HS-27A (cell line): ENCODE measurements at places on chromosomes 12 and 14.

GRCh38 chr14:87252103-87252502, 740.9 kb downstream of the GALC start:
- DNase-seq: no peak

GRCh38 chr14:69532561-69533340, 41.9 kb downstream of the CCDC177 start:
- DNase-seq: no peak

DNA sequence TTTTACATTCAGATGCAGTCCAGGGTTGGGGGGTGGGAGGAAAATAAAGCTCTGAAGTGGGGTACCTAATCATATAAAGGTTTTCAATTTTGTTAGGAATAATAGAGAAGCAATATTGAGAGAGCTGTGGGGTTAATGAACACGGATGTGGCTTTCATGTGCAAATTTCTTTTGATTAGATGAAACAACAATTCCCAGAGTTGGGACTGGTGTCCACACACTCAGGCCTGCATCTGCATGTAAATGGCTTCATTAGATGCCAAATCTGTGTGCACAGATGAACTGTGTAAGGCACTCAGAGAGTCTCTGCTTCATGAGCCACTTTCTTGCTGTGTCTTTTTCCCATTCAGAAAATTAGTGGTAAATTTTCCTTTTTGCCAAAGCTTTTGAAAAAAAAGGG, 377.1 kb upstream of the NOVA1 start:
- DNase-seq: no peak

DNA sequence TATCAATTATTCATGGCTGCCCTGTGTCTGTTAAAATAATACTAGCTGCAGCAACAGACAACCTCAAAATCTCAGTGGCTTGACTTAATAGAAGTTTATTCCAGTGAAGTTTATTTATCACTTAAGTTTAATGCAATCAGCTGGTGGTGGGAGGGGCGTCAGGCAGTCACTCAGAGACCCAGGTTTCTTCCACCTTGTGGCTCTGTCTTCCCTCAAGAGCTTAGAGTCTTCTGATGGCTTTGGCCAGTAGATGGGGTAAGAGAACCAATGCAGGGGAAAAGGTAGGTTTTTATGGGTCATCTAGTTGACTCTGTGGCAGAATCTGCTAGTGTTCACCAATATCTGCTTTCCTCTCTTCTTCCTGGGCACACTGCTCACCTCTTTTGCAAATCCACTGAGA, 668.9 kb downstream of the AACS start:
- no peak for DNase-seq

DNA sequence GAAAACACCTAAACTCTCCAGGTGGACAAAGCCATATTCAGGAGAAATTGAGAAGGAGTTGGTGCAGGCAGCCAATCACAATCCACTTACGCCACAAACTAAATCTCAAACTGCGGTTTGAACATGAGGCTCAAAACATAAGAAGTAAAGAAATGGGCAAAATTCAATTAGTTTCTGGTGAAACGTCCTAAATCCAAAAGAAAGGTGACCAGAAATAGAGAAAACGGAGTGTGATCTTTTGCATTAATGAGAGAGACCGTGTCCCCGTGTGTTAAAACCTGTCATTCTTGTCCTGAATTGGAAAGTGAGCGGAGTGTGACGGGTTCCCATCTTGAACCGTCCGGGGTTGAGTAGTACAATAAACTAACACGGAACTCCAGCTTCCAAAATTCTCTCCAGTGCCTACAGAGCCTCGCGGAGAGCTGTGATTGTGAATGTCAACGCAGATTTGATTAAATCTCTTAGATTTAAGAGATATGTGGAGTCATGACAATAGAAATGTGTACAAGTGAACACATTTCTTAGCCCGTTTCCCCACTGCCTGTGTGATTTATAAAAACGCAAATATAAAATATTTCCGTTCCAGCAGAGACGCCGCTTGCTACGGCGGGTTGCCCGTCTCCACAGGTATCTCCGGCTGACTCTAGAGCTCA, 595 bp upstream of the METAP2 start:
- DNase-seq: peak; percentile 24

DNA sequence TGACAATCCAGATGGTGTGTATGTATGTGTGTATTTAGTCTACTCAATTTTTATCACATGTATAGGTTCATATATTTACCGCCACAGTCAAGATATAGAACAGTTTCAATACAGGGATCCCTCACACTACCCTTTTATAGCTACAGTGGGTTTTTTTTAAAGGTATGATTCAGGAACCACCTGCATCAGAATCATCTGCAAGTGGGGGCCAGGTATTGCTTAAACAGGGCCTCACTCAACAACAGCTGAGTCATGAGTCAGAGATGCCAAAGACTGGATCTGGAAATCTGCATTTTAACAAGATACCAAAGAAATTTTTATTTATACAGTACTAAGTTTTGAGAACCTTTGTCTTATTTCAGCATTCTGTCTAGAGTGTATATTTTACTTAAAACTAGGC, 117.6 kb downstream of the SLC35F4 start:
- DNase-seq: no peak

- DNase-seq: no peak
Observed at GRCh38 chr14:20632448-20632830, 9.1 kb downstream of the OR6S1 start.

DNA sequence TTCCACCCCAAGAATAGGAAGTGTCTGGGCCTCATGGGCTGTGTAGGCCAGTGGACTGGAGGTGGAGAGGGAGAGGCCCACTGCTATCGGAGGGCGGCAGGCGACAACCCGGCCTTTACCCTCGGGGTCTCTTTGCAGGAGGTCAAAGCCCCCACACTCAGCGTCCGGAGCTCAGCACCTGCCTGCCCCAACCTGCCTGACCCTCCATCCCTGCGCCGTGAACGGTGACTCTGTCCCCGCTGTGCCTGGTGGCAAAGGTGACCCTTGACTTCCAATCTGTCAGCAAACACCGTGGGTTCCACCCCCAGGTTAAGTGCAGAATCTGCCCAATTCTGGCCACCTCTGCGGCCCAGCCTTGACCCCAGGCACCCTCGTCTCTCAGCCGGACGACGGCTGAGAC, 15.7 kb upstream of the GALNT9 start:
- no peak for DNase-seq

DNA sequence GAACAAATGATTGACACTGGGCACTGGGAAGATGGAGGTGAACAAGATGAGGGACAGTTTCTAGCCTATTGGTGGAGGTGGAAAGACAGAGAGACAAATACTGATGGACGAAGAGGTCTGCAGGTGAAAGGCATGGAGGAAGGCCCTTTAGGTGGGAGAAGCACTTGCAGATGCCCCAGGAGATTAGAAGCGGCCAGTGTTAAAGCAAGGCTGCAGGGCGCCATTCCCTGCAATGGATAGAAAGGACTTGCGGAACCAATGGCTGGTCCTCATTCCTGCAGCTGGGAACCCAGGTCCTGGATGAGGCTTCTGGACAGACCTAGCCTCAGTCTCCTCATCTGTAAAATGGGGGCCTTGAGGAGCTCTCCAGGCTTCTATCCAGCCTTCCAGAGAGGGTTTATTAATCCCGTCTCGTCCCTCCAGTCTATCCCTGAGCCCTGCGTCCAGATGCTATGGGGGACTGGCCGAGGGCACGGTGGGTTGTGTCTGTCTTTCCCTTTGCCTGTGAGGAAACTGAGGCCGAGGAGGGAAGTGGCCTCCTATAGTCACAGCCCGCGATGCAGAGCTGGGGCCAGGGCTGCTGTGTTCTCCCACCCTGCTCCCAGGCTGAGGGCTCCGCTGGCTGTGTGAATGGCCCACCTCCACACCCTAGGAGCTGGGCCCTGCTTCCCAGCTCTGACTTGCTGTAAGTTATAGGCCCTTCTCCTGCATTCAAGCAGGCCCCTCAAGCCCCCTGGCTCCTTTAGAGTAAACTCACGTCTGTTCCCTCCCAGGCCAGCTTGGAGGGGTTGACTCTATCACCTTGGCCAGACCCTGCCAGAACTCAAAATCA, 33.0 kb downstream of the CYP46A1 start:
- DNase-seq: no peak

GRCh38 chr14:60639674-60640073, 9.6 kb downstream of the SIX1 start:
- no peak for DNase-seq

- peak; percentile 81 for DNase-seq
Observed at GRCh38 chr14:31070431-31070830, 44.3 kb upstream of the STRN3 start.

- no peak for DNase-seq
Observed at GRCh38 chr12:15446807-15447206, 124.5 kb downstream of the PTPRO start.

GRCh38 chr14:86057018-86057667, 527.2 kb downstream of the FLRT2 start:
- DNase-seq: no peak

GRCh38 chr14:88799522-88799921, 6.8 kb upstream of the EML5 start:
- DNase-seq: no peak

DNA sequence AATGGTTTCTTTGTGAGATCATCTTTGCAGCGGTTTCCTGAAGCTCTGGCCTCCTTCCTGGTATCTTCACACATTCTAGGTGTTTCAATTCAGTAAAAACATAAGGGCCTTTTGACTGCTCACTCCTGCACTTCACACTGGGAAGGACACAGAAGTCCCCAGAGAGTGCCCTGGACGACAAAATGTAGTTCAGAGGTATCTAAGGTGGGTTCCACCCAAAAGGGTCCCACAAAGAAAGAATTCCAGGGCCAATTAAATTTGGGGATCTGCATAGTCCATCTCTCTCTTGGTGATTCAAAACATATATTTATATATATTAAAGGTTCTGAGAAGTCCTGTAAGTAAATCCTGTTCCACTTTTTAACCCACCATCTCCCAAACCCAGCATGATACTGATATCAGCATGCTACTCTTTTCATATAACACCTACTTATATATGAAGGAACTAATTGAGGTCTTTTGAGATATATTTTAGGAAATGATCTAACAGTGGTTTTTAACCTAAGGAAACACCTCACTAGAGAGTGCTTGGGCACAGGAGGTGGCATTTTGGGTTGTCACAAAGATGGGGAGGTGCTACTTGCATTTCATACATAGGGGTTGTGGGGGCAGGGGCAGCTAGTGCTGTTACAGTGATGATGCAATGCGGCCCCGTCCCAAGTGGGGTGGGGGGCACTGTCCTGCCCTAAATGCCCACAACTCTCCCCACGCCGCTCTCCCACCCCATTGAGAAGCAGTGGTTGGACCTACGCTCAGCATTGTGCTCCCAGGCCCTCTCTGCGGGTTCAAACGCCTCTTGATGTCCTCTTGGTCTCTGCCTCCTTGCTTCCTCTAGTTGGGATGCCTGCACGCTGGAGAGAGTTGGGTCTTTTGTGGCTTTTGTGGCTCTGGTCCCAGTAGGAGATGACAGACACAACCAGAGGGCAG, 109.4 kb downstream of the ARF6 start:
- peak; percentile 70 for DNase-seq

DNA sequence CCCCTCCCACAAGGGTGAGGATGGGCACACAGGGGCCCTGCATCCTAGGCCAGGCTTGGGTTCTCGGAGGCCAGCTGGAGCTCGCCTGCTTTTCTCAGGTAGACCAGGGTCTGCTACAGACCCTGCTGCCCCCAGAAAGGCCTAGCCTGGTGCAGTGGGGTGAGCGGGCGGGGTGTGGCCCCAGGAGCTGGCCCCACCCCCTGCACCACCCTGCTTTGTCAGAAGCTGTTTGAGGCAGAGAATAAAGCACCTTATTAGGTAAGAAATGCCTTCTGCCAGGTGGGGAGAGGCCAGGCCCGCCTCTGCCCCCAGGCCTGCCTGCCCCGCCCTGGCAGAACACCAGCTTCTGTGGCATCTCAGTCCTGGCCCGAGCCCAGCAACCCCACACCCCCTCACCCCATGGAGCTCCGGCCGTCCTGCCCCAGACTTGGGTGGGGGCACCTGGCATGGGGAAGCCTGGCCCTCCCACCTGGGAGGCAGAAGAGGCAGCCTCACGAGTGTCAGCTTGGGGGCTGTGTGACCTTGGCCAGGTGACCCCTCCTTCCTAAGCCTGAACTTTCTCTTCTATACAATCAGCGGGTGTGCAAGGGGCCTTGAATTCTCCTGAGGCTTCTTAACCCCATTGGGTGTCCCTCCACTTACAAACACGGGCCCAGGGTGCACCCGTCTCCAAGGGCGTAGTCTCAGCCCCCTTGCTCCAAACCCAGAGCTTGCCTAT, 43.2 kb downstream of the KRT80 start:
- DNase-seq: no peak

DNA sequence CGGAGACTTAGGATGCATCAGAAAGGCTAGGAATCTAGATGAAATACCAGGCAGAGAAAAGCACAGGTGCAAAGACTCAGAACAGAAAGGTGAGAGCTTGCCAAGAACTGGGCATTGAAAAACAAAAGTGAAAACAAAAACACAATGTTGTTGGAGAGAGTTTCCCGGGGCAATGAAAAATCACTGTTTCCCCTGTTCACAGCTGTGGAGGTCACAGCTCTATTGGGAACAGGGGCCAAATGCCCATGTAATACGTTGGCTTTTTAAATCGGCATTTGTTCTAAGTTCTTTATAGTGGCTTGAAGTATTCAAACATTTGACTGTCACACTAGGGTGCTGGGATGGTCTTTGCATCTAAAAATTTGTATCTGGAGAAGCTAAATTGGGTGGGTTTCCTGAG, 108.3 kb downstream of the SLC15A4 start:
- DNase-seq: no peak

GRCh38 chr12:120761519-120761934, 35.9 kb downstream of the ACADS start:
- DNase-seq: no peak

- no peak for DNase-seq
Observed at GRCh38 chr12:43210485-43211192, 341.4 kb downstream of the ADAMTS20 start.

- no peak for DNase-seq
Observed at GRCh38 chr14:92524602-92525185, 11.1 kb downstream of the RIN3 start.

DNA sequence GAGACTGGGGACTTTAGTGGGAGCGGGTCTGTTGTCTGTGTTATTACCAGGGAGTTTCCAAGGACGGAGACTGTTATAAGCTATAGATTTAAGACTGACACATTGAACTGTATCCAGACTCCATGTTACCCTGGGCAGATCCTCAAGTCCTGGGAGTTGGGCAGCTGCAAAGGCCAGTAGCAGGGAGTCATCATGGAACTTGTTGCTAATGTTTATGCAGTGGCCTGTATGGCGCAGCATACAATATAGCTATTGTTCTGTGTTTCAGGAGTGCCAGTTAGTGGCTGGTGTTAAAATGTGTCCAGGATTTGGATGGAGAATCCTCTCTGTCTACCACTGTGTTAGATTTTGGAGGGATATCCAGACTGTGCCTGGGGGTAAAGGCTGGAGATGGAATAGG, 31.7 kb downstream of the SMOC1 start:
- no peak for DNase-seq

GRCh38 chr14:82313889-82314288, 780.2 kb upstream of the SEL1L start:
- DNase-seq: no peak

GRCh38 chr12:127565241-127565640, 701.7 kb upstream of the TMEM132C start:
- DNase-seq: no peak

DNA sequence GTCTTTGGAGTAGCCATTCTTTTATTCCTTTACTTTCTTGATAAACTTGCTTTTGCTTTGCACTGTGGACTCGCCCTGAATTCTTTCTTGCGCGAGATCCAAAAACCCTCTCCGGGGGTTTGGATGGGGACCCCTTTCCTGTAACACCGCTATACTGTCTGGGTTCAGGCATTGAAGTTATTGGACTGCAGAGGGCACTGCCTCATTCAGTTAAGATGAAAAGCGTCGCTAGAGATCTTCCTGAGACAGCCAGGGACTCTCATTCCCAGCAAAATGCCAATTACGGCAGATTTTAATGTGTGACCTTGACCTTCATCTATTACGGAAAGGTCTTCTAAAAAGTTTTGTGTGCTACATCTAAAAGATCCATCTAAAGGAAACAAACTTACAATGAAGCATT, 17.3 kb upstream of the RIMKLB start:
- no peak for DNase-seq
